ENCODE measurements at places on chromosomes 11 and 22.

GRCh38 chr22:42418811-42419242, 13.4 kb downstream of the NFAM1 start:
- no peak for DNase-seq

DNA sequence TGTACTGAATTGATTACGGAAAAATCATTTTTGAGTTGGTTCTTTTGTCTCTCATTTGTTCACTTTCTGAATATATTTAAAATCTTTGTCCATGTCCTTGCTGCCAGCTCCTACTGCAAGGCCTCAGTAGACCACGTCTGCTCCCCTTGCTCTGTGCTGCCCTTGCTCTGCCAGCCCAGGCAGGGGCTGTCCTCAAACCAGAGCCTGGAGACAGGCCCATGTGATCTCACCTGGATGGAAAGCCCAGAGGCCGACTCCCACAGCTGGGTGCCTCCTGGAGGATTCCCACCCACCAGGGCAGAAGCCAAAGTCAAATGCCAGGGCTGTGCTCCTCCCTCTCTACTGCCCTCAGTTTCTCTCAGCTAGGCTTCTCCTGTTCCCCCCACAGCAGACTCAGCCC, 141.8 kb downstream of the NTM start:
- DNase-seq = no peak

GRCh38 chr11:34346551-34346950, 11.3 kb downstream of the ABTB2 start:
- DNase-seq = no peak

DNA sequence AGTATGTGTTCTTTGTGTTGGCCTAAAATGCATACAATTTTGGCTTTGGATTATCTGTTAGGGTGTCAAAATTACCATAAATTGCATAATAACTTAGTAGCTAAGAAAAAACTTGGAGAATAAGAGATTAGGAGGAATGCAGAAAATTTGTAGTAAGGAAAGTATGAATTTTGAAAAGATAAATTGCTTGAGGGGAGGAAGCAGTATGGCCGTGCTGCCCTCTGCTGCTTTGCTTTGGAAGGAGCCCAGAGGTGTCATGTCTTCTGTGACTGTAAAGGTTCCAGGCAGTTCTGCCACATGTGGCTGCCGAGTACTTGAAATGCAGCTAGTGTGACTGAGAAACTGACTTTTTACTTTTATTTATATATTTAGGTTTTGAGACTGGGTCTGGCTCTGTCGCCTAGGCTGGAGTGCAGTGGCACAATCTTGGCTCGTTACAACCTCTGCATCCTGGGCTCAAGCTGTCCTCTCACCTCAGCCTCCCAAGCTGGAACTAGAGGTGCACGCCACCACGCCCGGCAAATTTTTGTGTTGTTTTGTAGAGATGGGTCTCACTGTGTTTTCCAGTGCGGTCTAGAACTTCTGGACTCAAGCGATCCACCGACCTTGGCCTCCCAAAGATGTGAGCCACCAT, 1.8 kb downstream of the ADSL start:
- DNase-seq = peak; percentile 74

GRCh38 chr11:9573775-9574621, 528 bp downstream of the WEE1 start:
- no peak for DNase-seq

DNA sequence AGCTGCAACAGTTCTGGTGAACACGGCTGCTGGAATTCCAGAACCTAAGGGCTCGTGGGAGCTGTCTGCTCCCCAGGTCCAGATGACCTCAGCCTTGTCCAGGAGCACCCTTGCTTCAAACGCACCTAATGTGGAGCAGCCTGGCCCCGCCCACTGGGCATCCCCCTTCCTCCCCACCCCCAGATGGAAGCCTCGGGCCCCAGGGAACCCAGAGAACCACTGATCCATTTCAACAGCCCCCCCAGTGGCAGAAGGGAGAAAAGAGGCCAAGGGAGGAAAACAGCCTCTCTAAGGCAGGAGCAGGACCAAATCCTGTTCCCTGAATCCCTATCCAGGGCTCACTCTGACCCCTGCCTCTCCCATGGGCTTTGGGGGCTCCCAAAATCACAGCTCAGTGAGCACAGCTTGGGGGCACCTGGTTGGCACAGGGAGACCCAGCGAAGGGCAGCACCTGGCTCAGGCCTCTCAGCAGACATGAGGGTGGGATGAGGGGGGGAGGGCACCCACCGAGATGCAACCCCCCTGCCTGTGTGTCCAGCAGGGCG, 1.2 kb downstream of the CYTH4 start:
- DNase-seq = peak; percentile 53

Measured in activated CD4-positive, alpha-beta T cell treated with anti-CD3 and anti-CD28 coated beads, Interleukin-2, amount 50 U/mL, for 48 hours (primary cell).